ENCODE measurements at places on chromosomes 7 and 10. TPM values are rescaled to one million over a fixed set of nuclear protein-coding genes. Genes with fewer than 3 reads are reported as not detected.

The ACBD7 gene
- 0.74 TPM for total RNA-seq

The CBX3 gene
- 194 TPM for total RNA-seq

The ICA1 gene
- total RNA-seq: 2.9 TPM

The NKX2-3 gene
- not detected for total RNA-seq

The TMEM26 gene
- total RNA-seq: not detected

The TFEC gene
- 4.2 TPM for total RNA-seq

The INMT gene
- not detected for total RNA-seq

The NXPH1 gene
- not detected for total RNA-seq

The ADAMTS14 gene
- total RNA-seq: not detected

The PON1 gene
- total RNA-seq: 0.26 TPM

The GRM3 gene
- 0.21 TPM for total RNA-seq

The TAS2R4 gene
- total RNA-seq: 0.33 TPM

The SPDYE6 gene
- total RNA-seq: not detected

The CPA2 gene
- 1.9 TPM for total RNA-seq

The CRYGN gene
- not detected for total RNA-seq

The PKD2L1 gene
- total RNA-seq: 0.08 TPM

The NRP1 gene
- total RNA-seq: 0.77 TPM

Measured in GM12878 (cell line).